HL-60 (cell line): ENCODE measurements at places on chromosomes 2 and 18.

DNA sequence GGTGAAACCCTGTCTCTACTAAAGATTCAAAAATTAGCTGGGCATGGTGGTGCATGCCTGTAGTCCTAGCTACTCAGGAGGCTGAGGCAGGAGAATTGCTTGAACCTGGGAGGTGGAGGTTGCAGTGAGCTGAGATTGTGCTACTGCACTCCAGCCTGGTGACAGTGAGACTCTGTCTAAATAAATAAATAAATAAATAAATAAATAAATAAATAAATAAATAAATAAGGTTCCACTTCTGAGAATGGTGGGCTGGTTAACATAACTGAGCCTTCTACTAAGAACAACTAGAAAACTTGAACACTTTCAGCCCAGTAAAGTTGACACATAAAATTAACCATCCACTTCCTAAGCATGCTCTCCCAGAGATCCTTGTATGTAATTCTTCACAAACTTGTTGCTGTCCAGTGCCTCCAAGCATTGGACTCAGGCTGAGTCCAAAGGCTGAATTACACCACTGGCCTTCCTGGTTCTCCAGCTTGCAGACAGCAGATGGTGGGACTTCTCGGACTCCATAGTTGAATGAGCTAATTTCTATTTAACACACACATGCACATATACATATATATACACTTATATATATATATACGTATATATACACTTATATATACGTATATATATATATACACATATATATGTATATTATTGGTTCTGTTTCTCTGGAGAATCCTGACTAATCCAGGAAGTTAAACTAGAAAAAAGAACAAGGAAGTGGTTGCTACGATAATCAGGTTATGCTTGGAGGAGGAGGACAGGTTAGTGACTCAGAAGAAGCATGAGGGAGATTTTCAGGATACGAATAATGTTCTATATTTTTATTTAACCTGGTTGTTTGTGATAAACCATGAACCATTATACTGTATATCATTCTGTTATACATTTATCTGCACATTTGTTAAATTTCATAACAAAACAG is 348.8 kb downstream of the METTL4 start:
- DNase-seq: no peak

GRCh38 chr2:54370405-54371104 is 85.6 kb upstream of the SPTBN1 start:
- no peak for DNase-seq

DNA sequence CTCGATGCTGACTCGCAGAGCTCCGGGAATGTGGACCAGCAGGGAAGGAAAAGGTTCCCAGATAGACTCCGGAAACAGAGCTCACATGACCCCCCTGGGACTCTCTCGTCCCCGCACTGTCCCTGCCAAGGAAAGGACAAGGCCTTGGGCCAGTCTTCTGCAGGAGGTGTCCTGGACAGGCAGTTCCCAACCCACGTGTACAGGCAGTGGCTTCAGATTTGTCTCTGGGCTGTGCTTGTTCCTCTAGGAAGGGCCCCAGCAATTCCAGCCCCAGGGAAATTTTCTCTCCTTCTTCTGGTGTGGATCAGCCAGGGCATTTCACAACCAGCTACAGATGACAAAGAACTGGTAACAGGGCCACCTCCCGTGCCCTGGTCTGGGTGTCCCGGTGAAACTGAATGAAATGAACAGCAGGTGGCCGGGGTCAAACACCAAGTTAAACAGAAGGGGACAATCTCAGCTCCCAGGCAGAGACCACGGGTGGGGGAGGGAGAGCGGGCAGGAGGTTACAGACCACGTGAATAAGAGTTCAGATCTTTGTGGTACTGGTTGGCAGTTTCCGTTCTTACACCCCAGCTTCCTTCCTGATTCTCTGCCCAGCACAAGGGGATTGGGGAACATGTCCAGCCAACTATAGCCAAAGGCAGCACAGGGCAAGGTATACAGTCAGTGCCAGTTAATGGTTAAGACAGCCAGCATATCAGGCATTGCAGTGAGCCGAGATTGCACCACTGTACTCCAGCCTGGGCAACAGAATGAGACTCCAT is 52.2 kb upstream of the CAB39 start:
- DNase-seq: peak; percentile 82

- no peak for DNase-seq
Measured at GRCh38 chr2:122307763-122308162, 552.3 kb downstream of the TSN start.

DNA sequence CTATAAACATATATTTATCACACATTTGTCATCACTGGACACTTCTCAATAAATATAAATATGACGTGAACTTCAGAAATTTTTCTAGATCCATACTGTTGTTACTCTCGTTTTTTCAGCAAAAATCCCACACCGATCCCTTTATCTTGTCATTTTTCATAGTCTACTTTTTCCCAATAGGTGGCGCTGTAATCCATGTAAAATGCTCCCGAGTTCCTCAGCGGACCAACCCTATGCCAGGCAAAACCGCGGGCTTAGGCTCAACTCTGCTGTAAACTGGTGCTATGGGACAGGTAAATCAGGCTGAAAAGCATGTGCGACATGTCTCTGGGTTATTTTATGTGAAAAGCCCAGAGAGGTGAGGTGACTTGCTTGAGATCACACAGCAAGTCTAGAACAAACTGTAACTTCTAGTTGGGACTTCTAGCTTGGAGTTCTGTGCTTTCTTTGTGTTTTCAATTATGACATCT is 104.0 kb downstream of the COBLL1 start:
- DNase-seq: no peak

DNA sequence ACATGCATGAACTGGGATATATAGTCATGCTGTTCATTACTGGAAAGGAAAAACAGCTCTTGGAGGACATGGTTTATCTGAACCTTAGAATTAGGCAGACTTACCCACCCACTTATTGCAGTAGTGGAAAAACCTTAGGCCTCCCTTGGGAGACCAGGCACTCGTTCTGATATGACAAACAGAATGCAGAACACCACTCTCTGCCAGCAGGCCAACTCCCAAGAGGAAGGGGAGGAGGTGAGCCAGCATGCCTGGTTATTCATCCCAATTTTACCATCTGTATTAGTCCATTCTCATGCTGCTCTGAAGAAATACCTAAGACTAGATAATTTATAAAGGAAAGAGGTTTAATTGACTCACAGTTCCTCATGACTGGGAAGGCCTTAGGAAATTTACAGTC is 17.5 kb downstream of the C18orf63 start:
- no peak for DNase-seq

DNA sequence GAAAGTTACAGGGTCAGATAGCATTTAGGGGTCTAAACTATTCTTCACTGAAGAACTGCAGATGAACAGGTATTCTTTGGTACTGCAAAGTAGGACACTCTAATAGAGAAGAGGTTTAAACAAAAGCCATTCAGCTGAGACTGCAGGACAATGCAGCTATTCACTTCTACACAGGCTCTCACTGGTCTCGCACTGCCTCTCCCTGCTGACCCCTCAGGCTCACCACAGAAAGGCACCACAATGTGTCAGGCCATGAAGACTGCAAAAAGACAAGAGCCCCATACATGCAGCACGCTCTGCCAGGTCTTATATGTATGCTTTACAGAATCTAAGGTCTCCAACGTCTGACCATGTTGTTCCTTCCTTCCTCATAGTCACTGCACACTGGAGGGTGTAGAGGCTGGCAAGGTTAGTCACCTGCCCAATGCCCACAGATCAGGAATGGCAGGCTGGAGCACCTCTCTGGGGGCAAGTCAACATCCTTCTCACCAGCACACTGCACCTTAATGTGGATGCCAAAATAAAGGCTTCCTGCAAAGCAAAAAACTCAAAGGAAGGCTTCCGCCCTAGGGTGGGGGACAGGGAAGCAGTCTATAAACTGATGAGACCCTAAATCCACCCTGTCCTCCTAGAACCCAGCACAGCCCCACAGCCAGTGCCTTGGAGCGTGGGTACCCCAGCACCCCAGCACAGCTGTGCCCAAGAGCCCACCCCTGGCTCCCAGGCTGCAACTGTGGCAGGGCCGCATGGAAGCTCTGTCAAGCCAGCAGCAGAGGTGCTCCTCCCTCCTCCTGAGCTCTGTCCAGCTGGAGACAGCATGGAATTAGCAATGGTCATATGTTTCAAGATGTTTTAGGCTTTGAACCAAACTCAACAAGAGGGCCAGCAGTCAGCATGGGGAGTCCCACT is 10.7 kb upstream of the RNU4ATAC start:
- no peak for DNase-seq

DNA sequence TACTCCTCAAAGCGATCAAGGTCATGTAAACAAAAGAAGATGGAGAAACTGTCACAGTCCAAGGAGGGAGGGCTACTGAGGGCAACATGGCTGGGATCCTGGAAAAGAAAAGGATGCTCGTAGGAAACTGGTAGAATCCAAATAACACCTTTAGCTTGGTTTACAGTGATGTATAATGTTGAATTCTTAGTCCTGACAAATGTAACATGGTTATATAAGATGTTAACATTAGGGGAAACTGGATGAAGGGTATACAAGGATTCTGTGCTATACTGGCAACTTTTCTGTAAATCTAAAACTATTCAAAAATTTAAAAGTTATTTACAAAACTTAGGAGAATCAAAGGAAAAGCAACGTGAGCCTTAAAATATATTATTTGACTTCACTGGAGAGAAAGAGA is 257.0 kb downstream of the TTC32 start:
- no peak for DNase-seq

DNA sequence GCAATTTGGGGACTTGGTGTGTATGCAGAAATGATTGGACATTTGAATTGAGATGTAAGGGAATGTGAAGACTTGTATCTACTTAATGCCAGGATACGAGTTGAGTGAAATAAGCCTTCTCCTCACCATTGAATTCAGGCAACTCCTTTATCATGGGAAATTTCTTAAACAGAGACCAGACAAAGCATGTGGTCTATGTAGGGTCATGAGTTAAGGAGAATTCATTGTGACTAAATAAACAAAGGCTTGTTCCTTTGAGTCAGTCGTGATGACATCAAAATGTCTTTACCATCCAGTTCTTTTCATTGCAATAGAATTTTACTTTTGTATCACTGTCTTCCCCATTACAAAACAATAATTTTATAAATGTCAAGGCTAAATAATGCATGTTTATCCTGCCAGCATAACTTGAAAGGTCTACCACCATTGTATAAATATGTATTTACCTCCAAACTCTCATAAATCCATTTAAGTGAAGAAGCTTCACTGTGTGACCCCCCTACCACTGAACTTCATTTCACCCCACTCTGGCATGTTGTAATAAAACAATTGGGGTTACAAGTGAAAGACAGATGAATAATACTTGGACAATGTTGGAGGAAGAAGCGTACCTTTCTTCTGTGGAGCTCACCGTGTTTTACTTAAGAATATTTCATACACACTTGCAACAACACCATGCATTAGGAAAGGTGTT is 149.4 kb downstream of the EPHA4 start:
- DNase-seq: no peak

DNA sequence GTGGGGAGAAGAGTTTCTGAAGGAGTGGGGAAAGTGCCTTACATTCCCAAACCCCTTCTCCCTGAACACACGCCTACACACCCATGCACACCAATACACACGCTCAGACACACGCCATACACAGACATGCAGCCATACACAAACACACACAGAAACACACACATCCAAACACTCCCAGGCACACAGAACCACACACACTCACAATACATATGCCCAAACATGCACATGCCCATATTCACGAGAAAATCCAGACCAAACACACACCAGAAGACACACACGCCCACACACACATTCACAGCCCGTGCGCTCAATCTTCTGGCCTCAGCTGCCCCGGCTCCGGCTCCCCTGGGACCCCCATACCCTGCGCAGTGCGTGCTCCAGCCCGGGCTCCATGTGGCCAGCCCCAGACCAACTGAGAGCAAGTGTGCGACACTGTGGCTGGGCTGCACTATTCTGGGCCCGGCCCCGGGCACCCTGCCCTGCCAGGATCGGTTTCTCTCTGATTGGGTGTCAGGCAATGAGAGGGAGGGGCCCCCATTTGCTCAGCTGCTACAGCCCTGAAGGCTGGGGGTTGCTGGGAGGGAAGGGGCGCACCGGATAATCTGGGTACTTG is at the start of gene PRKAG3:
Gene PRKAG3 (minus strand): TSS at position 426 of the 613 bp plus-strand sequence.
- DNase-seq: no peak

DNA sequence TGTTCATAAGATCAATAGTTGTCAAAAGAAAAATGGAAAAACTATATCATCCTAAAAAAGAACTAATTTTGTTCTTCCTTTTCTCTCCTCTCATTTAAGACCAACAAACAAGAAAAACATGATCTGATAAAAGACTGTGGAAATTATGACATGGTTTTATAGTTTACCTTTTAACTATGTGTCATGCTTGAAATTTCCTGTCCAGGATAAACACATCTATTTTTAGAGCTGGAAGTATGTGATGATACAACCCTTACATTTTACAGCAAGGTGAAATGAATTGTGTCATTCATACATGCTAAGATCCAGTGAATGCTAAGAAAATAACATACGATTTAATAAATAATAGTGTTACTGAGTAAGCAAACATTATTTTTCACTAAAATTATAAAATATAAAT is 89.9 kb downstream of the GULP1 start:
- no peak for DNase-seq

DNA sequence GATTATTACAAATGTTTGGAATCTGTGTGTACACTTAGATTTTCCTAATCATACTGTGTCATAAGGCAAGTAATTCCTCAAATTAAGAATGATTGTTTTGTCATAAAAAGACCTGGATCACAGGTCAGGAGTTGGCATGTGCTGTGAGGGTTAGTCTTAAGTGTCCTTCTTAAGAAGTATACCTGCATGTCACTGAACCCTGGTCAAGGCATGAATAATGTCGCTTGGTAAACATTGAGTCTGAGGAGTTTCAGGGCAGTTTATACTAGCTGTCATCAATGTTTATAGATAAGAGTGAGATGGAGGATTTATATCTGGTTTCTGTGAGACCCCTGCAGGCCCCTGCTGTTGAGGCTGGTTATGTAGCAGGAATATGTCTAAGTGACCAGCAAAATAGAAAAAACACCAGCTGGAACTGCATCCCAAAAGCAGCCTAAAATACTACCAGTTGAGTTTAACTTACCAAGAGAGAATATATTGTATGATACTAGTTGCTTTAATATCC is 112.0 kb upstream of the NOSTRIN start:
- no peak for DNase-seq

DNA sequence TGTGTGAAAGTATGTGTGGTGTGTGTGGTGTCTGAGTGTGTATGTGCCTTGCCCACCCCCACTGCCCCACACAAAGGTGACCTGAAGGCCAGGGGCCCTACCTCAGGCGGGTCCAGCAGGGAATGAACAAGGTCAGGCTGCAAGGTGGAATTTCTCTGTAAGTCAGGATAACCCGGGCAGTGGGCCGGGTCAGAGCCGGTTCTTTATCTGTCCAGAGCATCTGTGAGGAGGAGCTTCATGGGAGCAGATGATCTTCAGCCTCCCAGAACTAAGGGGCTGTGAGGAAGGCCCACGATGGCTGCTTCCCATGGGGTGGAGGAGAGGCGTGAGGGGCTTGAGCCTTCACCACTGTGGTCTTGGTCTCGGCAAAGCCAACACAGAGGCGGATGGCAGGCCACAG is 150.3 kb downstream of the TFCP2L1 start:
- no peak for DNase-seq

- no peak for DNase-seq
Measured at GRCh38 chr18:21735452-21736015, 5.1 kb upstream of the MIB1 start.
